ENCODE measurements at places on chromosomes 4 and X.

DNA sequence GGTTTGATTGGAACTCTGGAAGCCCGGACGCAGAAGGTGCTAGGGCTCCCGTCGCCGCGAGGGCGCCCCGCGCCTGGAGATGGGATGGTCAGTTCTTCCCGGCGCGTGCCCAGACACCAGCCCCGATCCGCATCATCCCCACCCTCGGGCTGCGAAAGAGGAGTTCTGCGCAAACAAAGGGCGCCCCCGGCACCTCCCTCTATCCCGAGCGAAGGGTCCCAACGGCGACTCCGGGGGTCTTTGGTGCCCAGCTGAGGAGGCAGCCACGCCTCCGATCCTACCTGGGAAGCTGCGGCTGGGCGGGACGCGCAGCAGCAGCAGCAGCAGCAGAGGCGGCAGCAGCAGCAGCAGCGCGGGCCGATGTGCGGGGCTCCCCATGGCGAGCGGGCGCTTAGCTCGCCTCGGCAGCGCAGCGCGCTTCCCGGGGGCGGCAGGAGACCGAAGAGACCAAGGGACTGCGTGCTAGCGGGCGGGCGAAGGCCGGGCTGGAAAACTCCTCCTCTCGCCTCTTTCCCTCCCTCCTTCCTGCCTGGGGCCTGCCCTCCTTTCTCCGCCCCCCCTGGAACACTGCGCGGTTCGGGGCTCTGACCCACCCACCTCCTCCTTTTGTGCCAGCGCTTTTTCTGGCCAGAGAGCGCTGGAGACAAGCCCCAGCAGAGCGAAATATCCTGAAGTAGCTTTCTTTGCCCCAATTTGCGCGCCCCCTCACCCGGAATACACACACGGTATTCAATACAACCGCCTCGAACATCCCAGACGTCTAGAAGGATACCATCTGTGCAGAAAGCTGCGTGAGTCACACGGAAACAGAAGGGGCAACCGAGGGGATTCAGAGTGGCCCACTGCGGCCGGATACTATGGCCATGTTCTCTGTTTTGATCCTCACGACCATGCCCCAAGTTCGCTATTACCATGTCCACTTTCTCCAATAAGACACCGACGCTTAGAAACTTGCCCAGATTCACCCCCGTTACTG lies at the start of gene SRPX:
SRPX (minus strand) TSS at position 457 of the 976 bp plus-strand sequence; CDS start at position 378, 79 bp downstream.
- no peak for DNase-seq

DNA sequence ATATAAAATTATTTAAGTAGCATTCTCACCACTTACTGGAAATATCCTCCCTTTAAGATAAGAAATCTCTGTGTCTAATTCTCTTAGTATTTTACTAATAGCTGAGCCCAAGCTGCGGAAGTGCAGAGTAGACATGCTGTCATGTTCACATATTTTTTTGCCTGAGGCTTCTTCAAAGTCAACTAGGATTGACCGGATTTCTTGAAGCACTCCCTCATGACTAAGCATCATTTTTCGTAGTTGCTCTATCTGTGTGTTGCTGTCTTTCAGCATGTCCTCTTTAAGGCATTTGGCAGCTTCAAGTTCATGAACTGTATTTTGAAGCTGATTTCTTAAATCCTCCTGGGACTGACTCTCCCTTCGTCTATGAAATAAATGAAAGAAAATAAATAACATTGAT lies 36.9 kb downstream of the CCDC158 start:
- DNase-seq: no peak

- no peak for DNase-seq
These were observed 103.1 kb upstream of the SHISA3 start for GRCh38 chr4:42293967-42294813.

DNA sequence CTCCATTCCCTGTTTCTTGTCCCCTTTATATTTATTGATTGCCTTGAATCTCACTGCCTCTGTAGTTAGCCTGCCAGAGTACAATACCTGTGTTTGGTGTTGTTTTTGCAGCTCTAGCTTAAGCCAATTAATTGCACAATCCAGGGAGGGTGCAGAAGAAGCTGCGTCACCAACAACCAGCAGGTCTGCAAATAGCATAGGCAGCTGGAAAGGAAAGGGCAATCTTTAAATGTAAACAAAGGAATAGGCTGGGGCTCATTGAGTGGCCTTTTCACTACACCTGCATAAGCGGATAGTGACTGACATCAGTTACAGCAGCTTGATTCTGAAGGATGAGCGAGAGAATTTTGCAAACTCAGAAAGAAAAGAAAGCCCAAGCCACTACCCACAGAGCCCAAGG lies 106.8 kb upstream of the RAI2 start:
- DNase-seq: no peak
